ENCODE measurements at places on chromosomes 4 and X. TPM values are rescaled to one million over a fixed set of nuclear protein-coding genes. Genes with fewer than 3 reads are reported as not detected.

GRCh38 chr4:38078590-38079421 is 118.6 kb downstream of the PTTG2 start:
- peak overlapping the region; percentile 30 for H3K27ac ChIP-seq
- no peak for DNase-seq
- no peak overlapping the region for H3K4me3 ChIP-seq
- peaks cover 41% of the 10 kb centered on the region for H3K4me1 ChIP-seq
- H3K36me3 ChIP-seq, result no peaks in the 10 kb centered on the region
- H3K27me3 ChIP-seq, result no peaks in the 10 kb centered on the region

- H3K27me3 ChIP-seq, result no peaks in the 10 kb centered on the region
- no peaks in the 10 kb centered on the region for H3K4me1 ChIP-seq
- no peaks in the 10 kb centered on the region for H3K36me3 ChIP-seq
- H3K4me3 ChIP-seq, result no peak overlapping the region
- no peak overlapping the region for H3K27ac ChIP-seq
Measured at GRCh38 chr4:149489321-149489720, 326.3 kb downstream of the IQCM start.

GRCh38 chrX:118350221-118350620 is 4.3 kb downstream of the WDR44 start:
- H3K36me3 ChIP-seq, result no peaks in the 10 kb centered on the region
- H3K27ac ChIP-seq, result peak overlapping the region; percentile 45
- no peak overlapping the region for H3K4me3 ChIP-seq
- DNase-seq, result no peak
- peaks cover 12% of the 10 kb centered on the region for H3K4me1 ChIP-seq
- no peaks in the 10 kb centered on the region for H3K27me3 ChIP-seq

Gene RIPPLY1
- not detected for total RNA-seq

- H3K27me3 ChIP-seq, result no peaks in the 10 kb centered on the region
- DNase-seq, result no peak
- no peaks in the 10 kb centered on the region for H3K36me3 ChIP-seq
- no peak overlapping the region for H3K4me3 ChIP-seq
- no peak overlapping the region for H3K27ac ChIP-seq
- H3K4me1 ChIP-seq, result no peaks in the 10 kb centered on the region
Measured at GRCh38 chrX:70577442-70577841, 132.8 kb downstream of the DLG3 start.

DNA sequence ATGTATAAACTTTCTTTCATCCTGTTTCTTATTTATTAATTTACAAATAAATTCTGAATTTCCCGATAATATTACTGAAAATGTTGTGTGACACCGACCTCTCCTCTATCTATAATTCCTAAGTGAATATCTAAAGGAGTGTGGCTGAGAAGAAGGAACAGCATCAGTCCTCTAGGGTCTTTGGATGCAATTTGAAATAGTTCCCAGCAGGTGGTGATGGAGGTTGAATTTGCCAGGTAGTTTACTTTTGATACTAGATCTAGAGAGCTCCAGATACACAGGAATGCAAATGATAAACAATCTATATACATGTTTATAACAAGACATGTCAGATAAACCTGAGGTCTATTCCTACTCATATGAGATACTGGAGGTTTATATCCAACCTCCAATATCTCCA is 305.4 kb downstream of the PCDH18 start:
- DNase-seq, result no peak
- H3K4me3 ChIP-seq, result no peak overlapping the region
- no peaks in the 10 kb centered on the region for H3K36me3 ChIP-seq

GRCh38 chr4:55177461-55177860 is 52.1 kb upstream of the KDR start:
- H3K27ac ChIP-seq, result no peak overlapping the region
- no peak overlapping the region for H3K4me3 ChIP-seq
- H3K36me3 ChIP-seq, result no peaks in the 10 kb centered on the region
- no peaks in the 10 kb centered on the region for H3K4me1 ChIP-seq

DNA sequence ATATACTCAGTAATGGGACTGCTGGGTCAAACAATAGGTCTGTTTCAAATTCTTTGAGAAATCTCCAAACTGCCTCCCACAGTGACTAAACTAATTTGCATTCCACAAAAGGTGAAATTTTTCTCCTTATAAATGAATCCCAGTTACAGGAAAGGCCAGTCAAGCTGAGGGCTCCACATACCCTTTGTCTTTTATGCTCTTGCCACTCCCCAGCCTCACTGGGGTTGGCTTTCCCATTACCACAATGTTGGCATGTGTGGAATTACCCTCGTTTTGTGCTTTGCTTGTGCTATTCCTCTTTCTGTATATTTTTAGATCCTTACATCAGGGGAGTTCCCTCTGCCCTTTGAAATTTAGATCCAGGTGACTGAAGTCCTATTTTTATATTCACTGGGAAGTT is 220.2 kb upstream of the LCORL start:
- no peak overlapping the region for H3K27ac ChIP-seq
- no peak for DNase-seq
- H3K4me1 ChIP-seq, result no peaks in the 10 kb centered on the region
- no peaks in the 10 kb centered on the region for H3K36me3 ChIP-seq
- no peaks in the 10 kb centered on the region for H3K27me3 ChIP-seq

DNA sequence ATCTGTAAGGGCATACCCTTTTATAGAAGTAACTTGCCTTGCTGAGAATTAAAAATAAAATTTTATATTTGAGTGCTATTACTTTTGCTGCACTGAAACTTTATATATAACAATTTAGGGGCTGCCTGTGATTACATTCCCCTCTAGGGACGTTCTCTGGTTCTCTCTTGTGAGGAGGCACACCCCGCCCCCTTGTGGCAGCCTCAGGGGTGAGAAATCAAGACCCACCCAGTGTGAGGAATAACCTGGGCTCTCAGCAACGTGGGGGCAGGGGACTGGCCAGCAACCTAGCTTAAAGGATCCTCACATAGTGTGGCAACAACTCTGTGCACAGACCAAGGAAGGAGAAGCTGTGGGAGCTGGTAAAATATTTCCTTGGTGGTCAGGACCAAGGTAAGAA is 43.7 kb downstream of the MAGEA9 start:
- H3K27ac ChIP-seq, result no peak overlapping the region
- H3K4me3 ChIP-seq, result no peak overlapping the region
- H3K36me3 ChIP-seq, result no peaks in the 10 kb centered on the region
- H3K4me1 ChIP-seq, result no peaks in the 10 kb centered on the region
- no peak for DNase-seq
- H3K27me3 ChIP-seq, result no peaks in the 10 kb centered on the region

DNA sequence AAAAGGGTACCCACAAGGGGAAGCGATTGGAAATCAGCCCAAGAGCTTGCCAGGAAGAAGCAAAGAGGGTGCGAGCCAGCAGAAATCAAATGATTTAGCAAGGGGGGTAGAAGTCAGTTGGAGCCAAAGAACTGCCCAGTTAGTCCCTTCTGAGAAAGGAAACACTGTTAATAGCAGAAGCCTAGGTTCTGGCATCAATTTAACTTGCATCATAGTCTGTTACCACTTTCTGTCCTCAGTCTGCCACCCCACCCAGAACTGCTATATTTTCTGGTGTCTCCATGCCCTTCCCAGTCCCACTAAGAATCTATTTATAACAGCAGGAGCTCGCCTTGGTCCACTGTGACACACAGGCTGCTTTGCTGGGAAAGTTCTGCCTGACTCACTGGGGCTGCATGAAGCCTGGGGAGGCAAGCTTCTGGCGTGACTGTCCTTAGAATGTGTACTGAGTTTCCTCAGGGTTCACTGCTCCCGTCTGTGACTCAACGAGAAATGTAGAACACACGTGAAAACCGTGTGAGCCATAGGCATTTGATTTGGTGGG is 157.8 kb upstream of the TTC29 start:
- no peak for DNase-seq
- no peaks in the 10 kb centered on the region for H3K27me3 ChIP-seq
- H3K27ac ChIP-seq, result peak overlapping the region; percentile 58

DNA sequence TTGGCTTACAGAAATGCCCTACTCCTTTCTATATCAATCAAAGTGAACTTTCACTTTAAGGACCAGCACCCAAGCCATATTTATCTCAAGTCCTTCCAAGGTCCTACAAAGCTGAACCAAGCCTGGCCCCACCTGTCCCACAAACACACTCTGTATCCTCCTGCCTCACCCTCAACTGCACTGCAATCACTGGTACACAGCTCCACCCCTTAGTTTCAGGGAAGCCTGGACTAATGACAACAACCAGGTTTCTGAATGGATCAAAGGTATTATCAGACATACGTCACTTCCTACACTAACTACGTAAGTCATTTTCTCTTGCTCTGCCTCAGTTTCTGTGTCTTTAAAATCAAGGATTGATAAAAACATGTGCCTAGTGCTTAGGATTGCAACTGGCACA is 205.6 kb upstream of the HS3ST1 start:
- DNase-seq, result no peak
- no peaks in the 10 kb centered on the region for H3K4me1 ChIP-seq
- no peak overlapping the region for H3K4me3 ChIP-seq
- no peak overlapping the region for H3K27ac ChIP-seq
- no peaks in the 10 kb centered on the region for H3K36me3 ChIP-seq

DNA sequence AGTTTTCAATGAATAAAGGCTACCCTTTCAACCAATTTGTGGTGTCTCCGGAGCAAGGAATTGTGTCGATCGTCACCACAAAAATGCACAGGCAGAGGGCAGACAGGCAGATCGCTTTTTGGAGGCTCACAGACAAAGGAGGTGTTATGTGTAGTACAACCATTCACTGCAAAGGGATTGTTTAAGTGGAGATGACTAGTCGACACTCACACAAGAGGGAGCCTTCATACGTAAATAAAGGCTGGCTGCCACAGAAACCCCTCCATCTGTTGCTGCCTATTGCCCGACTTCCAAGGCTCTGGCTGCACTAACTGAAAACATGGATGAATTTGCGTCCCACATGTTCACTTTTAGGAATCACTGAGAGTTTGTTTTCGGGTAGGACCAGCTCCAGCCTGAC is 281.1 kb downstream of the NKX6-1 start:
- no peak overlapping the region for H3K4me3 ChIP-seq
- no peaks in the 10 kb centered on the region for H3K27me3 ChIP-seq
- H3K27ac ChIP-seq, result no peak overlapping the region
- H3K4me1 ChIP-seq, result no peaks in the 10 kb centered on the region
- DNase-seq, result no peak

GRCh38 chrX:27660878-27661277 is 70.7 kb downstream of the DCAF8L2 start:
- DNase-seq, result no peak
- no peak overlapping the region for H3K4me3 ChIP-seq
- no peak overlapping the region for H3K27ac ChIP-seq

DNA sequence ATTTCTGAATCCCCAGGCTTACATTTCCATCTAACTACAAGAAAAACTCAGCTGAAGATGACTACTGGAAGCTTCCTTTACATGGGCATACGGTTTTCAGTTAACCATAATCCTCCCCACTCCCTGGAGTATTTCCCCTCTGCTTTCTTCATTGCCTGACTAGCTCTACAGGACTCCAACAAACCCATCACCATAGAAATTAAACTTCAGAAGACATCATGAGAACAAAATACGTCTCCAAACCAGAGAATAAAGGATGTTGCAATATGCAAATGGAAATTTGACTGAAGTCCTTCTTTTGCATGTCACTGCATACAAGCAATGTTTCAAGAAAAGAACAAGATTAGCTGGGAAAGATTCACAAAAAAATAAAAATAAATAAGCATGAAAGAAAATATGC is 170.2 kb upstream of the PCDH18 start:
- no peak overlapping the region for H3K4me3 ChIP-seq

DNA sequence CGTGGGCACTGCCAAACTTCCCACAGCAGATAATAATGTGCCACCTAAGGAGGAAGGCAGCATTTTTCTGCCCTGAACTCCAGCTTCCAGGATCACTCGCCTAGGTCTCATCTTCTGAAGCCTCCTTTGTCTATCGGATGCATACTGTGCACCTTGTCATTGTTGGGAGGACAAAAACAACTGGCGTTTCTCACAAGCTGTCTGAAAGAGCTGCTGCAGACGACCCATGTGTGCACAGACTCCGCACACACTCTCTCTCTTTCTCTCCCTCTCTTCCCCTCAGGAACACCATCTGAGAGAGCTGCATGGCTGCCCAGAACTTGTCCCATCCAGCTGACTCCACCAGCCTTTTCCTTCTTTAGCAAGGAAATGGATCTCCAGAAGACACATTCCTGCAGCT is 83.0 kb downstream of the MAML3 start:
- DNase-seq, result no peak
- H3K4me1 ChIP-seq, result no peaks in the 10 kb centered on the region
- no peak overlapping the region for H3K4me3 ChIP-seq
- no peak overlapping the region for H3K27ac ChIP-seq
- no peaks in the 10 kb centered on the region for H3K27me3 ChIP-seq
- H3K36me3 ChIP-seq, result no peaks in the 10 kb centered on the region

Gene HSFX2
- total RNA-seq, result not detected

Gene C4orf54
- total RNA-seq, result not detected

GRCh38 chrX:45031830-45032378 is 158.9 kb downstream of the KDM6A start:
- H3K4me1 ChIP-seq, result peaks cover 5% of the 10 kb centered on the region
- H3K4me3 ChIP-seq, result no peak overlapping the region
- no peaks in the 10 kb centered on the region for H3K36me3 ChIP-seq
- H3K27ac ChIP-seq, result no peak overlapping the region
- DNase-seq, result no peak

DNA sequence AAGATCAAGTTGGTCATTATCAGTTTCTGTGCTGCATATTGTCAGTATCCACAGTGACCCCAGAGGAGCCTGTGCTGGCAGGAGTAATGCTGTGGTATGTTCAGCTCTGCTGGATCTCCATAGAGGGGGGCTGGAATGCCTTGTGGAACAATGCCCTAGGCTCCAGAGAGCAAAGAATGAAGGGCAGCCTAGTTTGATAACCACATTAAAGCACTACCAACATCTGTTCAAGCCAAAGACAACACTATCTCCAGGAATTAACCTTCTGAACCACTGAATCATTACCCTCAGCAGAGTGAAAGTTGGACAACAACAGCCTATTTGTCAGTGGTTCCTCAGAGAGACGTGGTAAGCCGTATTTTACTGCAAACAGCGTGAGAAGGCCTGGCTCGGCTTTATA is 192.3 kb upstream of the CXorf66 start:
- H3K4me3 ChIP-seq, result no peak overlapping the region
- no peak for DNase-seq
- no peaks in the 10 kb centered on the region for H3K4me1 ChIP-seq
- no peaks in the 10 kb centered on the region for H3K36me3 ChIP-seq
- H3K27ac ChIP-seq, result no peak overlapping the region

- DNase-seq, result no peak
- H3K36me3 ChIP-seq, result no peaks in the 10 kb centered on the region
- H3K4me3 ChIP-seq, result peak within 1 kb of the TSS; percentile 55
- H3K27ac ChIP-seq, result no peak within 1 kb of the TSS
- H3K4me1 ChIP-seq, result peaks cover 4% of the 10 kb centered on the region
- H3K27me3 ChIP-seq, result no peaks in the 10 kb centered on the region
Measured at GRCh38 chr4:94757192-94758140, at the start of gene BMPR1B. Gene BMPR1B (plus strand): TSS chr4:94757955. CDS start chr4:95104425, 346,470 bp downstream.

- H3K4me1 ChIP-seq, result no peaks in the 10 kb centered on the region
- no peaks in the 10 kb centered on the region for H3K27me3 ChIP-seq
- H3K27ac ChIP-seq, result no peak overlapping the region
Measured at GRCh38 chrX:108332281-108332680, 105.9 kb downstream of the COL4A6 start.

Data from vagina (tissue), 2 donors.